ENCODE measurements at places on chromosomes 11 and 22.

GRCh38 chr22:17346578-17346977 is 22.7 kb upstream of the CECR2 start:
- no peak for DNase-seq

DNA sequence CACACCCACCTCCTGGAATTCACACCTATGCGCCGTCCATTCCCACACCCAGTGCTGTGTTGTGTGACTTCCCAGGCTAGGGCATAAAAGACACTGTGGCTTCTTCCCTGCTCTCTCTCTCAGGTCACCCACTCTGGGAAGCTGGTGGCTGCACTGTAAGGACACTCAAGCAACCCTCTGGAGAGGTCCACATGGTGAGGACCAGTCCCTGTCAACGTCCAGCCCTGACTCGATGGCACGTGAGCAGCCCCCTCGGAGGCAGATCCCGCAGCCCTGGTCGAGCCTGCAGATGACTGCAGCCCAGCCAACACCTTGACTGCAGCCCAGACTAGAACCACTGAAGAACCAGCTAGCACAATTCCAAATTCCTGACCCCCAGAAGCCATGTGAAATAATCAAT is 16.2 kb downstream of the CBX7 start:
- DNase-seq, result peak; percentile 59

DNA sequence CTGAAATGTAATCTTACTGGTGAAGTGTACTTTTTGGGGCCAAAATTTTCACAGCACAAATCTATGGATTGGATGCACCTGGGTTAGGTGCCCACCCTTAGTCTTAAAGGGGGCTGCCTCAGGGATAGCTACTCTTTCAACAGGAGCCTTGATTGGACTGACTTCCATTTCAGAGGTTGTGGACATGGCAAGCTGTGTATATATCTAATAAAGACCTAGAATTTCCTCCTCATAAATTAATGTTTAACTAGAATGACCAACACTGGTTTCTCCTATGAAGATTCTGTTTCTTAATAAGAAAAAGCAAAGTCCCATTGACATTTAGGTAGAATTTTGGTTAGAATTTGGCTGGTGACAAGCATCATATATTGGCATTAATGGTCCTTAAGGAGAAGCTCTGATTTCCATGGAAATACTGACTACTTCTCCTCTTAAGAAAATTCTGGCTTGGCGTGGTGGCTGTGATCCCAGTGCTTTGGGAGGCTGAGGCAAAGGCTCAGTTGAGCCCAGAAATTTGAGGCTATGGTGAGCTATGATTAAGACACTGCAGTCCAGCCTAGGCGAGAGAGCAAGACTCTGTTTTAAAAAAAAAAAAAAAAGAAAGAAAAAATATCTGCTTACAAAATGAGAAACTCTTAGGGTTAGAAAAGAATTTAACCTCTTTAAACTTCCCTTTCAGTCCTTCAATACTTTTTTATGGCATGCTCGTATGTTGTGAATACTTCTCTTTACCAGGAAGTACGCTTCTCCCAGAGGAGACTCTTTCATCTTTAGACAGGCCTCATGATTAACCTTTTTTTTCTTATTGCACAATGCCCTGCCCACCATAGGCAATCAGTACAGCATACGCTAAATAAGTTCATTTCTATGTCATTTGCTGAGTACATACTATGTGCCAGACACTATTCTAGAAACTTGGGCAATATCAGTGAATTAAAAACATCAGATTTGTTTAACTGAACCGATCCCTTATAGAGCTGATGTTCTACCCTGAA is 77.2 kb downstream of the PRR5L start:
- no peak for DNase-seq

GRCh38 chr11:84218318-84218717 is 932.2 kb upstream of the CCDC90B start:
- DNase-seq, result no peak

GRCh38 chr11:130122141-130122575 is 37.4 kb upstream of the ST14 start:
- DNase-seq, result no peak

DNA sequence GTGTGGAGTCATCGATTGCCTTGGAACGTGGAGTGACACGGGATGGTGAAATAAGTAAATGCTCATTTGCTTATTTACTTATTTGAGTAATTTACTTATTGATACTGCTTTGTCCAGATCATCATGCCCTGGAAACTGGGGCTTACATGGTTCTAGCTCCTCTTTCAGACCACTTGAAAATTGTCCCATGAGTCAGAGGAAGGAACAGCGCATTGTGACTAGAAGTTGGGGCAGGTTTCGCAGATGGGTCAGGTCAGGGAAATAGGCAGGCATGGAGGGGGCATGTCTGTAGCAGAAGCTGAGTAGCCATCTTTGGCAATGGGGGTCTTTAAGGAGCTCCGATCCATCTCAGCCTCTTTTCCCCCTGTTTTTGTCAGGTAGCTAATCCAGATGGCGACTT is 104.2 kb upstream of the SORL1-AS1 start:
- DNase-seq, result no peak

DNA sequence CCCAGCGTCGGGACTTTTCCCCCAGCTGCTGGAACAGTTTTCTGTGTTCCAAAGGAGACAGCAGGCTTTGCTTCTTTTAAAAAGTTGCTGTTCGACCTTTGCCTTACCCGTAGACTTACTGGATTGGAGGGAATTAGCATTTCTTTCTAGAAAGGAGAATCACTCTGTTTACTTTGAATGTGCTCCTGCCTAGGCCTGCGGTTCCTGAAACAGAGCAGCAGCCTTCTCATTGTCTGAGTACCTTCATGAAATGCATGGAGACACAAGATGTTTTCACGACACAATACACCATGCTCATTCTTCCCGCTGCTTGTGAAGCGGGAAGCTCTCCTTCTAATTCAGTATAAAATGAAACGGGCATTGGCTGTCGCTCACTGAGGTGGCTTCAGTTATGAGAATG is 196.2 kb downstream of the TBC1D22A start:
- no peak for DNase-seq

GRCh38 chr11:15204711-15205110 is 90.0 kb downstream of the INSC start:
- DNase-seq, result no peak

GRCh38 chr22:48898524-48899250 is 929.0 kb downstream of the BRD1 start:
- DNase-seq, result peak; percentile 38

DNA sequence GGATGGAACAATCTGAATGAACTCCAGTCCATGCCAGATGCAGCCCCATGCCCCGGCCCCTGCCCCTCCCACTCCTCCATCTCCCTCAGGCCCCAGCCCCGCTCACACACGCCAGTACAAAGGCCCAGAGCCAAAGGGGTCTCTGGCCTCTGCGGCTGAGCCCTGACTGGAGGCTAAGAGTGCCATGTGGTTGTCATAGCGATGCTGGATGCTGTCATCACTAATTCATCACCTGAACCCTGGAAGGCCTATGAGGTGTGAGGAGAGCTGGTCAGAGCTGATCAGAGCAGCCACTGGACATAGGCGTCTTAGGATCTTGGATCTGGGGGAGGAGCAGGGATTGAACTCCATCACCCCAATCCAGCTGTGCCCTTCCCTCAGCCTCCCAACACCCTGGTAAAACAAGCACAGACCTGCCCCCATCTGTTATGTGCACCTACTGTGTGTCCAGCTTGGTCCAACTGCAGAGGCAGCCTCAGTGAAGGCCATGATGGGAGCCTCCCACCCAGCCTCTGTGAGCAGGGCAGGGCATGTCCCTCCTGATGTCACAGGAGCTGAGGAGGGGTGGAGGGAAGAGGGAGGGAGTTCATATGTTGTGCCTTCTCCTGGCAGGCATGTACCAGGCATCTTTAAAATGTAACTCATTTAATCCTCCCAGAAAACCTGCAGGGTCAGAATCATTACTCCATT is 16.7 kb downstream of the PDE2A start:
- DNase-seq, result no peak

DNA sequence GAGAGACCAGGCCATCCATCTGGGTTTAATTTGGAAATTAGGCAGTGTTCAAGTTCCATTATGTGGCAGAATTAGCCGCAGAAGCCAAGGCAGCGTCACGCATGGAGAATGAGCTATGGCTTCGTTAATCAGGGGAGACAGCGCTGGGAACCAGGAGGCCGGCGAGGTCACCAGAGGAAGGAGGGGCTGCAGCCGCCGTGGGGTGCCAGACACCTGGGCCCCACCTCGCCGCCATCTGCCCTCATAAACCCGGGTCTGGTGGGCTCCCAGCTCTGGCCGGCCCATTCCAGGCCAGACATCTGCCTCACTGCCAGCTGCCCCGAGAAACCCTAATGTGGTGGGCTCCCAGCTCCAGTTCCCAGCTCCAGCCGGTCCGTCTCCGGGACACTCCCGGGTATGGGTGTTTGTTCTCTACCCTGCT is 676.9 kb downstream of the BRD1 start:
- no peak for DNase-seq

- DNase-seq, result peak; percentile 36
These were observed 33.1 kb downstream of the C11orf58 start for GRCh38 chr11:16771350-16772140.

DNA sequence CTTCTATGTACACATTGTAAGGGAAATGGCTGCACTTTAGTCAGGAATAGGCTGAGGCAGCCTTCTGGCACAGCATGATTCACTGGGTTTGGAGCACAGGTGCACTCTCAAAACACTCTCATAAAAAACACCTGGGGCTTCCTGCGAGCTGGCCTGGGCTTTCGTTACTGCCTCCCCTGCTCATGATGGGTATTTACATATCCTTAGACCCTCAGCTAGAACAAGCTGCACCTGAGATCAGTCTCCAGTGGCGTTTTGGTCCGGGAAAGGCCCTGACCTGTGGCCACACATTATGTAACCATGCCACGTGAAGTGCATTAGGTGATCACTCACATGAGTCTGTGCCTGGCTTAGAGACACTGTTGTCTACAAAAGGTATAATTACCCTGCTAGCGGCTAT is 321.7 kb downstream of the TMEM135 start:
- no peak for DNase-seq

DNA sequence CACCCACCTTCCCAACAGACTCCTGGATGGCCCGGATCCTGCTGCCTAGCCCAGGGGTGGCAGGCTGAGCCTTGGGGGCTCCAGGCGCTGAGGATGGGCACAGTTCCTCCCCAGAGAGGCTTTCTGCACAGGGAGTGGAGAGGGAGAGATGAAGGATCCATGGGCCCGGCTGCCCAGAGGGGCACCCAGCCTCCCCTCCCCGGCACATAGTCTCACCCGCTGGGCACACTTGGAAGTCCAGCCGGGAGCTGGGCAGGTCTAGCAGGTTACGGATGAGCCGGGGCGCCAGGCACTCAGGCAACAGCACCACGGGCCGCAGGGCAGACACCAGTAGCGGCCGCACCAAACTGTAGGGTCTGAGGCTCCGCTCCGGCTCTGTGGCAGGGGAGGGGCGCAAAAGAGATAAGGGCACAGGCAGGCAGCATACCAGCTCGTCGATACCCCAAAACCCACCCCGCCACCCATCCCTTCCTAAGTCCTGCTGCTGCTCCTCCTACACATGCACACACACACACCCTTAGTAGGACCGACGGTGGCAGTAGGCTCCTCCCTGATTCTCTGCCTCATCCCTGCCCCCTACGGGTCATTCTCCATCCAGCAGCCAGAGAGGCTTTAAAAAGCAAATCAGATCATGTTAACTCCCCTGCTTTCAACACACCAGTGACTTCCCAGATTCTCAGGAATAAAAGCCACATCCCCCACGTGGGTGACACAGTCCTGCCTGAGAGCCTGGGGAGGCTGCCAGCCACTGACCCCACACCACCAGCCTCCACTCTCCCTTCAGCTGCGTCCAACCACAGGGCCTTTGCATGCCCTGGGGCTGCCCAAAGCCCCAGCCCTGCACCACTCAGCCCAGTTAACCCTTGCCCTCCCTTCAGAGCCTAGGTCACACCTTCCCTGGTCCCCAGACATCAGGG is 6.5 kb upstream of the MFNG start:
- DNase-seq, result no peak

GRCh38 chr11:19445771-19446170 is 205.0 kb upstream of the E2F8 start:
- DNase-seq, result no peak

DNA sequence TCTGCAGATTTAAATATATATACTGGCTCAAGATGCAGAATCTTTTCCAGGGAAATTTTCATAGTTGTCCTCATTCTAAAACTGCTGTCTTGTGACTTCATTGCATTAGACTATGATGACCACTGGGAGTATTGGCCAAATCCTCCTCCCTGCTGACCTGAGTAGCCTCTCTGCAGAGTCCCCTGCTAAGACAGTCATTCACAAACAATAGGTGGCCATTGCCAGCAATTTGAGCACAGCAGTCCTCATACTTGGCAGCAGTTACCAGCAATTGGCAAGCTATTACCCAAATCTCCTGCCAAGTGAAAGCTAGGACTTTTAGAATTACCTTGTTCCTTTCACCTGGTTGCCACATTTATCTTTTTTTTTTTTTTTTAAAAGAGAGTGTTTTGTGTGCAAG is 325.8 kb downstream of the FAT3 start:
- no peak for DNase-seq

- peak; percentile 47 for DNase-seq
These were observed 22.3 kb upstream of the TMEM191C start for GRCh38 chr22:21444701-21445436.

GRCh38 chr11:43547430-43547831 is 133.1 kb upstream of the HSD17B12 start:
- no peak for DNase-seq

DNA sequence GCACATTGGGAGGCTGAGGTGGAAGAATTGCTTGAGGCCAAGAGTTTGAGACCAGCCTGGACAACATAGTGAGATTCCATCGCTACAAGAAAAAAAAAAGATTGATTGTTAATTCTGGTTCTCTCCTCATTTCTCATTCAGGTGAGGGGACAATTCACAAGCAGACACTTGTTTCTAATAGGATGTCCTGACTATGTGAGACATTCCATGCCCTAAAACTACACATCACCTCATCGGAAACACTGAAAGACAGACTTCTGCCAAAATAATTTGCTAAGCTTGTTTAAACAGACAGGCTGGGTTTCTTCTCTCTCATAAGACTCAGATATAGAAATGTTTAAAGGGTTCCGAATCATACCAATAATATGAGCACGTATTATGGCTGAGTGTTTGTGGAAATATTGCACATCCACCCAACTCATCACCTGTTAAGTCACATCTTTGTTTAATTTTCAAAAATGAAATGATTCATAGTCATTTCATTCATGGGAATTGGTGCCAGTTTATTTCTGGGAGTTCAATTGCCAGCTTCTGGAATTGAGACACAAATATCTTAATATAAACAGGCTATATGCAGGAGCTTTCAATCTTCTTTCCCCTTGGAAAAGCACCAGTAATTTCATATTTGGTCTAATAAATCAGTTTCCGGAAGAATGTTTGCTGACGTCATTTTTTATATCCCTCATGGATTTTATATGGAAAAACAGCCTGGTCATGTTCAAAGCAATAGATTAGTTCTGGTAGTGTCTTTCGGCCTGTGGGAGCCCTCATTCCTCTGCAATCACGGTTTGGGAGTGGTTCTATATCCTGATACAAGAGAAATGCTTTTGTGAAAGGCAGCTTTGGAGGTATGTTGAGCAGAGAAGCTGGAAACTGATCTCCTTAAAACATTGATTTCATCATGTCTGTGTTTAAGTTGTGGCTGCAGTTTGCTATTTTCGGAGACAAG is 87.0 kb downstream of the BDNF start:
- no peak for DNase-seq

DNA sequence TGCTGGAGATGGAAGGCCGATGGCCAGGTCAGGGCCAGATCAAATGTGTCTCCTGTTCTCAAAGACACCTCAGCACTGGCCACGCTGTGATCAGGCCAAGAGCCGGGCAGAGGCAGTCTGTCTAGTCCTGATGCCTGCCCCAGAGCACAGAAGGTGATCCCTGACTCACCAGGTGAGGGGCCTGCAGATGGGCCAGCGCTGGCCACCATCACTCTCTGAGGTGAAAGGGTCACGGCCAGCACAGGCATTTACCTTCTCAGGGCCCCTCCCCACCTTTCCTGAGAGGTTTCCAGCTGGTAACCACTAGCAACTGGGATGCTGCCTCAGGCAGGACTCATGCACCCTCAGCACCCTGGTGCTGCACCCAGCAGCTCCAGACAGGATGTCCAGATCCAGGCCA is 2.9 kb downstream of the SBF1 start:
- DNase-seq, result no peak
